ENCODE measurements at places on chromosomes 11 and 22. TPM values are rescaled to one million over a fixed set of nuclear protein-coding genes. Genes with fewer than 3 reads are reported as not detected.

GRCh38 chr22:33787645-33788456 is 132.4 kb downstream of the LARGE1 start:
- no peak for DNase-seq

GRCh38 chr11:76293189-76293631 is 86.9 kb upstream of the WNT11 start:
- no peak for DNase-seq

The OVOL1 gene
- total RNA-seq: not detected

The NELL1 gene
- not detected for total RNA-seq
